ENCODE measurements at places on chromosomes 11 and 22.

GRCh38 chr11:75223954-75224643 is 16.5 kb upstream of the TPBGL start:
- DNase-seq = no peak

DNA sequence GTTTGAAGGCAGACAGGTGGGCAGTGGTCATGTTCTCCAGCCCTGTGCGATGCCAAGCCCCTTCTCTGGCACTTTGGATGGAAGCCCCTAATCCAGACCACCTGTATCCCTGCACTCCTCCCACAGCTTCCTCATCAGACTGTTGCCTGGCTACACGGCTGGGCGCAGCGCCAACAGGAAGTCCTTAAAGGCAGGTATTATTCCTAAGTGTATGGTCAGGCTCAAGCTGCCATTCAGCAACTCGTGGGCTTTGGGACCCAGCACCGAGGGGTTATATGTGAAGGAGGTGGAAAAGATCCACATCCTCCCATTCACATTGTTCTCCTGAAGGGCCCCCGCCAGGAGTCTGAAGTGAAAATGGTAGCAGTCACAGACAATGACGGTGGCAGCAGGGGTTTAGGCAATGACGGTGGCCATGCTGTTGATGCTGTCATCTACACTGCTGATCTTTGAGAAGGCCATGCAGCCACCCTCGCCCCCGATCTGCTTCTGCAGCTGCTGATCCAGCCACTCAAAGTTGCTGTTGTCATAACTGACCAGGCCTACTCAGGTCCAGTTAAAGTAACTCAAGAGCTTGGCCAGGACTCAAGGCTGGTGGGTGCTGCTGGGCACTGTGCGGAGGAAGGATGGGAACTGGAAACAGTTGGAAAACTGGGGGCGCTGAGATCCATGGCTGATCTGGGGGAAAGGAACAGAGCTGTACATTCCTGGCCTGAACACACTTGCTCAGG is 27.7 kb downstream of the OR6Q1 start:
- no peak for DNase-seq

- DNase-seq = no peak
These were observed 88.8 kb downstream of the AMBRA1 start for GRCh38 chr11:46504817-46505613.

DNA sequence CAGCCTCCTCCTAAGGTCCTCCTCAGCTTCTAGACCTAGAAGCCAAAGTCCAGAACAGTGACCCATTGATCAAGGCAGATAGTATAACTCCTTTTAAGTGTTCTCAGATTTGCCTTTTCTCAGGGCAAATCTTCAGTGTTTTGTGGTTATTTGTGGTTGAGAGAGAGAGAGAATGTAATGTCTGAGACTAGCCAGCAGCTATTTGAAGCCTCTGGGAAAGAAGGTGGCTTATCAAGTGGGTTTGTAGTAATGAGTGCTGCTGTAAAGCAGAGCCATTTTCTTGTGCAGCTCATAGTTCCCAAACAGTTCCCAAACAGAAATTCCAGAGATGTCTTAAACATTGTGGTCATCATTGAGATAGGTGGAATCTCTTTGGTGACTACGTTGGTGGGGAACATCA is 89.5 kb downstream of the RNF169 start:
- DNase-seq = no peak

Measured in HCT116 (cell line).